Activated CD4-positive, alpha-beta T cell treated with anti-CD3 and anti-CD28 coated beads, Interleukin-2, Interleukin-6, amounts not matched to agents 100 ng/mL and 50 ng/mL, durations not matched to agents 16 hours and 8 hours (primary cell): ENCODE measurements at places on chromosomes 5 and 9.
A peak's percentile ranks its signal among the peaks of the same experiment; 100 is the strongest.

DNA sequence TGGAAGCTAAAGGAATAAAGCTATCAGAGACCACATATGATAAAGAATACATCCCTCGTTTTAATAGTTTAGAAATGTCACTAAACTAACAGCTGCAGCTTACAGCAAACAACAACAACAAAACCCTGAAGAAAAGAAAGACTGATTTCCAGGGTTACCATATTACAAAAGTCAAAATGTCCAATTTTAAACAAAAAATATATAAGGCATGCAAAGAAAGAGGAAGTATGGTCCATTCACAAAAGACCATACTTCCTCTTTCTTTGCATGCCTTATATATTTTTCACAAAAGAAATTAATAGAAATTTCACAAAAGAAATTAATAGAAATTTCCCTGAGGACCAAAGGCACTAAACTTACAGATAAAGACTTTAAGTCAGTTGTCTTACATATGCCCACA lies 354.2 kb downstream of the ARL15 start:
- DNase-seq: no peak

- peak; percentile 93 for DNase-seq
Measured at GRCh38 chr5:144189800-144190429, 19.2 kb downstream of the KCTD16 start.

DNA sequence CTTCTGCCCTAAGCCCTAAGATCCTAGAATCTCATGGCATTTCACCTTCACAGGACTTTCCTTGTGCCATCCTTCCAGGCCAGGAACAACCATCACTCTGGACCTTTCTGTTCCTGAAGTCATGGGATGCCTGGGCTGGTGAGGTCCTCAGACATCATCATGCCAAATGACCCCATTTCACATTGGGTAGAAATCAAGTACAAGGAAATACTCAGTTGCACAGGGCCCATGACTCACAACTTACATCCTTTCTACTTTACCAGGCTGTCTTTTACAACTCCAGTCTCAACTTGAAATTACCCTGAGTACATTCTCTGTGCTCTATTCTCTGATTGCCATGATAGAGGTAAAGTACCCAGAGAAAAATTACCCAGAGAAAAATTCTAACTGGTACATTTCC lies 167.1 kb downstream of the PIK3R1 start:
- DNase-seq: no peak

GRCh38 chr9:130467316-130467715 lies 22.6 kb downstream of the ASS1 start:
- no peak for DNase-seq

DNA sequence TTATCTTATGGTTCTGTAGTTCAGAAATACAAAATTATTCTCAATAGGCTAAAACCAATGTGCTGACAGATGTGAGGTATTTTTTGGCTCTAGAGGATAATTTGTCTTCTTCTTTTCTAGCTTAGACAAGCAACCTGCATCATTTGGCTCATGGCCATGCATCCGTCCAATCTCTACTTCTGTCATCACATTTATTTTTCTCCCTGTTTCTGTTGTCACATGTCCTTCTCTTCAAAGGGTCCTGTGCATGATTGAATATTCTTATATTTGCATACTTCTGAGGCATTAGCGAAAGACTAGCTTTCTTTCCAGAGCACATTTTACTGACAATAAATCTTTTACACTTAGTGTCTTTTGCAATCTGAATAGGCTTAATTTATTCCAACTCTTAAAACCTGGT lies 564.7 kb downstream of the CDH10 start:
- DNase-seq: no peak

DNA sequence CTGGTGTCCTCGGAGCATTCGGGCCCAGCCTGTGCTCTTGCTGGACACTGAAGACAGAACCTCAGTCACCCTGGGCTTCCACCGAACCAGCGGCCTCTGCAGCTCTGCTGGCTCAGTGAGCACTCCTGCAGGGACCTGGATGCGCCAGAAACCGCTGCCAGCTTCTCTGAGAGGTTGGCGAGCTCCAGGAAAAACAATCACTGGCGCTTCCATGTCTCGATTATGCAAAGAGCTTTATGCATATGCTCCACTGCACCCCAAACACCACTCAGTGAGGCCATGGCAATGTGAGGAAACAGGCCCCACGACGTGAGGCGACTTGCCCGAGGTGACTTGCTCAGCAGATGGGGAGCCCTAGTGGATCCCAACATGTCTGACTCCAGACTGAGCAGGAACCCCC lies 11.0 kb downstream of the PRDM12 start:
- no peak for DNase-seq

DNA sequence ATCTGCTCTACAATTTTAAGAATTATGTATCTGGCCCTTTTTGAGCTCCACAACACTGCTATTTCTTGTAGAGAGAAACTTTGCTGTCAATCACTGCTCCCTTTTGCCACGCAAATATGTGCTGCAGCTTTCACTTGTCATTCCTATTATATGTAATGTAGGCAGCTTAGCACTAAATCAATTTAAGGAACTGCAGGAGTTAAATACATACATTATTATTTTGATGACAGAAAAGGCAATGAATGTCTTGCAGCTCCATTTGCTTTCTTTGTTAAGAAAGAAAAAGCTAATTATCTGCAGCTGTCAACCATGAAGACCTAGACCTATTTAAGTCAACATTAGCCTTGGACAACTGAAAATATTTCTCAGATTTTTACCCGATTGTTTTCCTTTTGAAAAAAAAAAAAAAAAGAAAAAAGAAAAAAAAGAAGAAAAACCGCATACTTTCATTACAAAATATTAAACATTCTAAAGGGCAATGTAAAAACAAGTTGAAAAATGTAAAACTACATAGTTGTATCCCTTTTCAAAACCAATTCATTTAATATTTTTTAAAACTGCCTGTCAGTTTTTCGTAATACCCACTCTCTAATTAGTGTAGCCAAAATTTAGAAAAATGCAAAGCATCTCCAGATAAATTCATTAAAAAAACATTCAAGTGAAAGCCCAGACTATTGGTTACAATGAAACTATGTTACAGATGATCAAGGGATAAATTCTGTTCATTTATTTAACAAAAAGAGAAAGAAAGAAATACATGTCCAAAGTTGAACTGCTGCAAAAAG lies 57.2 kb downstream of the RFX3 start:
- no peak for DNase-seq

DNA sequence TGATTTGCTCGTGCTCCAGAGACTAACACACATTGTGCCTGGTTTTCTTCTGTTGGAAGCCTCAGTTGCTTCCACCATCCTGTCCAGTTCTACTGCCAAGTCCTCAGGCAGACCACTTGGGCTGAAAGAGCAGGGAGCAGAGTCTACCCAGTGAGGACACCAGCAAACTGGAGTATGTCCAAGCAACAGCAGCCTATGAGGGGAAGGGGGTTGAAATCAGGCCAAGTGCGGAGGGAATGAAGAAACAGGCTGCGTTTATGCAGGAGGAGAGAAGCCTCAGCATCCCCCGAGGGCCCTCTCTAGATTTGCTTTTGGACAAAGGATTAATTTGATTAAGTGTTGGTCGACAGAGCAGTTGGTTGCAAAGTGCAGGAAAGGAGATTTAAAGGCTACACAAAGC lies 14.5 kb downstream of the DOCK2 start:
- no peak for DNase-seq

DNA sequence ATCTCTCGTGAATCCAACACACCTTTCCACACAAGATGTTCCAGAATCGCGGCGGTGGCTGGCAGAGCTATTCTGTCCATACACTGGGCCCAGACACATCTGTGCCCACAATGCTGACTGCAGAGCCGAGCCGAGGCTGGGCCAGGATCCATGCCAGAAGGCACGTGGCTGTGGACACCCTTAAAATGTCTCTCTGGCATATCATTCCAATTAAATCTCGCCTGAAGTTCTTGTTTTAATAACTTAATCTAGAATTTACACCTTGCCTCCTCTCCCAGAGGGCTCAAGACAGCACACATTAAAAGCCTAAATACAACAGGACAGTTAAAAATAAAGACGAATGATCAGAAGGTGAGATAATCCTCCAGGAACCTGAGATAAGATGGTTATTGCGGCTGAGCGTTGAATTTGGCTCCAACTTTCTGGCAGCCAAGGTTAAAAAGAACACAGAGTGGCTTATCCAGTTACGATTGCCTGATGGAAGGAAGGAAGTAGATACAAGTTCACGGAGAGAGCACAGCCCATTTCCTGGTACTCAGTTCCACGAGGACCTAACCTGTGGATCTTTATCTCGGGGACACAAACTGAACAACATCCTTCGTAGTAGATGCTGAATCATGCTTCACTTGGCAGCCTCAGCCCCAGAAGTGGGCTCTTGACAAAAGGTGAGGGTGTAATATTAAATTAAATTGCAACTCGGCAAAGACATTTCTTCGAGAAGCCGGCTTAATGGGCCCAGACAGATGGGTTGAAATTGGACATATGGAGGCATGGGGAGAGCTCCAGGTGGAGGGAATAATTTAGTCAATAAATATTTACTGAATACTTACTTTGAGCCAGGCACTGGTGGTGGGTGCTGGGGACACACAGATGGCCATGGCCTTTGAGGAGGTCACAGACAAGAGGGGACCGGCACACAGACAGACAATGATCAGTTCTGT lies 86.0 kb upstream of the TBC1D2 start:
- no peak for DNase-seq

- DNase-seq: peak; percentile 3
Measured at GRCh38 chr5:147805030-147805454, 22.5 kb upstream of the JAKMIP2 start.

DNA sequence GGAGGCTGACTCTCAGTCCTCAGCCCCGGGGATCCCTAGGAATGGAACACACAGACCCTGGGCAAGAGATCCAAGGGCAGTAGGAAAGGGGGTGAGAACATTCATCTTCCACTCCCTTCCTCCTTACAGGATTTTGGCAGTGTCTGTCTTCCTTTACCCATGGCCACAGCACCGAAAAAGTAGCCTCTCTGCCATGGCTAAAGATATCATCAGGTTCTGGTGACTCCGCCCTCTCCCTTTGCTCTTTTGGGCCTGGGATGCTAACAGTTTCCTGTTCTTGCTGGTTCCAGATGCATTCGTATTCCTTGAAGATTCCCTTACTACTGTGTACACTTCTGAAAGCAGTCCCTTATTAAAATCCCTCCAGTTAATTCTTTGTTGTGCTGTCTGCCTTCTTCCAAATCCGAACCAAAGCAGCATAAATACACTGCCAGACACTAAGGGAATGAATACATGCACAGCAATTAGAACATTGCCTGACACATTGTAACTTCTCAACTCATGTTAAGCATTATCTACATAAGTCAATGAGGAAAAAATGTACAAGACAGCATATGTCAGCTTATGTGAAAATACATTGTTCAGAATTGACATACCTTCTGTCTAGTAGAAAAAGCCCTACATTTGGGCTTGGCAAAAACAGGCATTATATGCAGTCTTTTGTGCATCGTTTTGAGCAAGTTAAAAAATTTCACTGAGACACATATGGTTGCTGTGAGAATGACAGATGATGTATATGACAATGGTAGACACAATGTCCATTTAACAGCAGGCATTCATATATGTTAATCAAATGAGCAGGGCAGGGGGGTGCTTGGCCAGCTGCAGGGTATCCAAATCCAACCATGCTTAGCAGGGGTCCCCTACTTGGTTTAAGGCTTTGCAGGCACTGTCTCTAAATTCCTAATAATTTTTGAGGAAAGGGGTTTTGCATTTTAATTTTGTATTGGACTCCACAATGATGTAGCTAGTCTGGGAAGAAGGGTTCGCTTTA lies 58.8 kb upstream of the RAI14 start:
- DNase-seq: no peak

- DNase-seq: no peak
Measured at GRCh38 chr9:90926936-90927335, 125.3 kb downstream of the SYK start.

GRCh38 chr5:32027717-32028458 lies 146.2 kb downstream of the GOLPH3 start:
- no peak for DNase-seq

DNA sequence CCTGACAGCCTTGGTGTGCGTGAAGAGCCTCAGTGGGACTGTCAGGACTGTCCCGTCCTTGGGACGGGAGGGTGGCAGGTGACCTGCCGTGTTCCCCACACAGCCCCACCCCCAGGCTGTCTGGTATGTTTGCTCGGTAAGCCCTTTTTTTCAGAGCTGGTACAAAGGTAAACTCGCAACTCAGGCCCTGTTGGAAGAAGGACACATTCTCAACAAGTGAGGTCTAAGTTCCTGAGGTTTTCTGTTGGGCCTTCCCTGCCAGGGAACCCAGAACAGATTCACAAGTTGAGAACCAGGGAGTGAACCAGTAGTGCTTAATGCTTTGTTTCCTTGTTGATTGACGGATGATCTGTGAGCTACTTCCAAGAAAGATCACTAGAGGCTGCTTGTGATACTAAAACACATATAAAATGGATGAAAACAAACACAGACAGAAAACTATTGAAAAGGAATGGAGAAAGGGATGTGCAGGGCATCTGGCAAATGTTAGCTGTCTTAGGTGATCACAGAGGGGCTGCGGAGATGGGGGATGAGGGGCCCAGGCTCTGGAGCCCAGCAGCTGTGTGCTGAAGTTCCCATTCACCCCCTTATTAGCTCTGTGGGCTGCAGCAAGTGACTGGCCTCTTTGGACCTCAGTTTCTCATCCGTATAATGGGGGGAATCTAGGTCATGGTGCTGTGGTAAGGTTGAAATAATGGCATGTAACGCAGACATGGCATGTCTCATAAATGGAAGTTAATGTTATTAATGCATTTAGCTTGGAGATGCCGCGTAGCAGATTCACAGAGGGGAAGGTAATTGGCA lies 2.7 kb downstream of the NDST1 start:
- DNase-seq: no peak

DNA sequence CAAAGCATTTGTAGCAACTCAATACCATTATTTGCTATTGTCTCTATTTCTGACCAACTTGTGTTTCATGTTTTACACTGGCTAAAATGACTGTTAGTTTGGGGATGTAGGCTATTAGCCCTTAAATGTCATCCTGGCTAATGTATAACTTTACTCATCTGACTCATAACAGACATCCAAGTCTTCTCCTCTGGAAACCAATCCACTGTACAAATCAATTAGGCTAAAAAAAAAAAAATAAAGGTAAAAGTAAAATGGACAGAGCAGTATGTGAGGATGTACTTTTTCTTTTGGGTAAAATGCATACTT lies 20.6 kb downstream of the MEGF9 start:
- no peak for DNase-seq

GRCh38 chr9:105355781-105356180 lies 92.1 kb upstream of the FSD1L start:
- DNase-seq: no peak

DNA sequence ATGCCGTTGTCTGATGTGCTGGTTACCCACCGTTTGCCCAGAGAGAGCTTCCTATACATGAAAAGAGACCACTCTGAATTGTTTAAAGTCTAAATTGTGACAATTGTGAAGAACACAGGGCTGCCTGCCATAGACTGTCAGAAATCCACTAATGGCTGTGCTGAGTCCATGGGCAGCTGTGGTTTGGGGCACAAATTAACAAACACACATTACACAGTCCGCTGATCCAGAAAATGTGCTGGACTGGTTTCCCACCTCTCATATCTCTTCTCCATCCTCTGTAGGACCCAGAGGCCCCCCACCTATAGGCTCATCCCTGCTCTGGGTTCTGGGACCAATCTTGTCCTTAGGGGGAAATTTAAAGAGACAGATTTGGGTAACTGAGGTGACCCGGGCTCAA lies 19.0 kb upstream of the LIFR start:
- no peak for DNase-seq

- DNase-seq: peak; percentile 99
Measured at GRCh38 chr9:122940749-122941581, at the start of gene RABGAP1. TSS of gene RABGAP1 (plus strand) at chr9:122941020. CDS start at chr9:122957060, 16,040 bp downstream.
